ENCODE measurements at places on chromosomes 13 and 19.

GRCh38 chr19:42606660-42607351, 12.1 kb upstream of the CEACAM8 start:
- DNase-seq = peak; percentile 18

DNA sequence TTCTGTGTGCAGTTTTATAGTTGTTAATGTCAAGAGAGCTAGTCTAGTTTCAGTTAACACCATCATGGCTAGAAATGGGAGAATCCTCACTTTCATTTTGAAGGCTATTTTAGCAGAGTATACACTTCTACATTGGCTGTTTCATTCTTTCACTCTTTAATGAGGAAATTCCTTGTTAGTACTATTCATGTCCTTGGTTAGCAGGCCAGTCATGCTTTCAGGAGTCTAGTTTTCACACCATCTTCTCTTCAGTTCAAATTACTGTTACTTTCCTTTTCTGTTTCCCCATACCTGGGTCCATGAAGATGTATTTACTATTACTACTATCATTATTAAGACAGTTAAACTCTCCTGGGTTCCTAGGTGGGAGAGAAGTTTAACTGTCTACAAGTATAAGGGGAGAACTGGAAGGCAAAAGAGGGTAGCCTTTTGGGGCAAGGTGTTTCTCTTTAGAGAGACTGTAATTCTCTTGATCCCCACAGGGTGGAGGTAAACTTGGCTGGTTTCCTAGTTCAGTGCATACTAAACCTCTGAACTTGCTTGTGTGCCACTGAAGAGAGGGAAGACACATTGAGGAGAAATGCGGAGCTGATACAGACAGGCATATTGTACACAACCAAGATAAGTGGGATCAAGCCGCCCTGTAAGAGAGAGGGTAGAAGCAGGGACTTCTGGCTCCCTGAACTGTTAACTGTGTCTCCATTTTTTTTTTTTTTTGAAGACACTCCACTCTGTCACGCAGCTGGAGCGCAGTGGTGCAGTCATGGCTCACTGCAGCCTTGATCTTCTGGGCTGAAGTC, 41.3 kb upstream of the IGFL4 start:
- no peak for DNase-seq

GRCh38 chr19:1767464-1767933, 14.2 kb downstream of the ONECUT3 start:
- peak; percentile 36 for DNase-seq

GRCh38 chr13:78197231-78197630, 278.6 kb upstream of the EDNRB start:
- no peak for DNase-seq

DNA sequence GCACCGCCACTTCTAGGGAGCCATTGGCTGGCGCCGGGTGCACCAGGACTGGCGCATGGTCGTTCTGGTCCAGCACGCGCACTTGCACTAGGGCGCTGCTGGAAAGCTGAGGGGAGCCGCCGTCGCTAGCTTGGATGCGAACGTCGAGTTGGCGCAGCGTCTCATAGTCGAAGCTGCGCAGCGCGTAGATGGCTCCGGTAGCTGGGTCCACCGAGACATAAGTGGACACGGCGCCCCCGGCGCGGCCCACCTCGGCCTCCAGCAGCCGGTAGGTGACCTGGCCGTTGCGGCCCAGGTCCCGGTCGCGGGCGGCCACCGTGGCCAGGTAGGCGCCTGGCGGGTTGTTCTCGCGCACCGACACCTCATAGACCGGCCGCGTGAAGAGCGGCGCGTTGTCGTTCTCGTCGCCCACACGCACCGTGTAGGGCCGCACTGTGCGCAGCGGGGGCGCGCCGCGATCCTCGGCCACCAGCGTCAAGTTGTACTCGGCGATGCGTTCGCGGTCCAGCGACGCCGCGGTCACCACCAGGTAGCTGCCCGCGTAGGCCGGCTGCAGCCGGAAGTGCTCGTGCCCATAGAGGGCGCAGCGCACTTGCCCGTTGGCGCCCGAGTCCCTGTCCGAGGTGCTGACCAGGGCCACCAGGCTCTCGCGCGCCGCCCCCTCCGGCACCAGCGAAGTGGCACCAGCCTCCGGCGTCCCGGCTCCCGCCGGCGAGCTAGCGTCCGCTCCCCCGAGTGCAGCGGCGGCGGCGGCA, 1.7 kb downstream of the PCDH8 start:
- no peak for DNase-seq

DNA sequence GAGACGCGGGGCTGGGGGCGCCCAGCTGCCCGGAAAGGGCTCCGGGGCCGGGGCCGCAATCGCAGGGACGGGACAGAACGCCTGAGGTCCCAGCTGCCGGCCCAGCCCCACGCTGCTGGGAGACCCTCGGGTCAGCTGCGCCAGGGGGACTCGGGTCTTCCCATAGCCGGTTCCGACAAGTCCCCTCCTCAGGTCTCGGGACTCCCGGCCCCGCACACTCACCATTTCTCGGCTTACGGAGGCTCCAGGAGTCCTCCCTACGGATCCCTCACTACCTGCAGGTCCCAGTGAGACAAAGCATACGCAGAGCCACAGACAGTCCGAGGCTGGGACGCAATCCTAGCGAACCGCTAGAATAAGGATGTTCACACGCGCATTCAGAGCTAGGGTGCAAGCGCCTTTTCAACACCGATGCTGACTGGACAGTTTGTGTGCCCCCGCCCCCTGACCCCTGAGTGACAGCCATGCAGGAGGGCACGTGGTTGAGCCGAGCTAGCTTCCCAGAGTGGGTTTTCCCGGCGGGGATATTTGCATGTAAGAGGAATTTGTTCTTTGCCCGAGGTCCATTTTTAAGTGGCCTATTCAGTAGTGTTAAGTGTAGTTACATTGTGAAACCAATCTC, 13.6 kb downstream of the ZNF490 start:
- no peak for DNase-seq

GRCh38 chr13:80131204-80131603, 209.7 kb downstream of the SPRY2 start:
- no peak for DNase-seq

GRCh38 chr13:68908879-68909278, 1198.7 kb upstream of the ATXN8OS start:
- DNase-seq = no peak

GRCh38 chr13:85166891-85167290, 632.3 kb downstream of the SLITRK6 start:
- DNase-seq = no peak

DNA sequence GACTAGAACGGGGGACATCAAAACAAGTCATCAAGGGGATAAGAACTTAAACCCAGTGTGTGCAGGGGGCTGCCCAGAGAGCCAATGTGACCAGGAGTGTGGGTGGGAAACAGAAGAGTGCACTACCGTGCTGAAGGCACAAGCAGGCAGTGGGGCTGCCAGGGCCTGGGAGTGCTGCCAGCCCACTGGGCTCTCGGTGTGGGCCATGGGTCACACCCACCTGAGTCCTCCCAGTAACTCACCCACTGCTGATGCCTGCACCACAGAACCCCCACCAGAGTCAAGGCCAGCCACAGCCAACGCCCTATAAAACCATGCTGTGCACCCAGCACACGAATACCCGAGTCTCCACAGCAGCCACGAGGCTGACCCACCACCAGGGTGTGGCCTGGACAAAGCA, 8.5 kb downstream of the MED26 start:
- no peak for DNase-seq

DNA sequence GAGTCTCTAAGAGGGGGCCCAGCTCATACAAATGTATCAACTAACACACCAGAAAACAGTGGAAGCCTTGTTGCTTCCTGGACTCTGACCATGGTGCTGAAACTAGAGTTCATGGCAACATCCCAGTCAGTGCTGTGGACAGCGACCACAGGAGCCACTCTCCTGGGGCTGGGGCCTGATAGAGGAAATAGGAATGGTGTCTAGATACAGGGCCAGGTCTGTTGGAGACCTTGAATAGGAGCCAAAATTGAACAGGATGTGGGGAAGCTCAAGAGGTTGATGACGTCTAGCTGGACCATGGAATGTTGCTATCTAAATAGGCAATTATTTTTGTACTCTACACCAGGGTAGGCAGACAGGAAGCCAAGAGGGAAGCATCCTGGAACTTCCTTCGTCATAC, 21.7 kb downstream of the LILRB4 start:
- no peak for DNase-seq

DNA sequence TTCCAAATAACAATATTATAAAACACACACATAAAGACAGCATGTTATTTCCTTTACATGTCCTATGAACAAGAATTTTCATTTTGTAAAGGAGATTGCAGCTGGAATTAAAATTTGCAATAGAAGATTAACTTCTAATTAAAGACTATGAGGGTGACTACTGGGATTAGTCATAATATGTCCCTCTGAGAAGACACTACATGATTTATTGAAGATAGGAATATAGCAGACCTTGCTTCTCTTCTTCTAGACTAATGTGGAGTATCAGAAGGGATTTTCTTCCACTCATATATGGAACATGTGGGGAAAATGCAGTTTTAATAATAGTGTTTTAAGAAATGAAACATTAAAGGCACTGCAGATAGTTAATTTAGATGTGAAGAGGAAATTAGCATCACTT, 177.8 kb downstream of the NALCN start:
- DNase-seq = no peak

GRCh38 chr13:94813920-94814475, 101.7 kb upstream of the SOX21 start:
- DNase-seq = no peak

- DNase-seq = no peak
Measured at GRCh38 chr13:65414187-65414586, 1815.9 kb downstream of the PCDH9 start.

GRCh38 chr13:73514208-73514607, 455.4 kb downstream of the KLF5 start:
- no peak for DNase-seq

GRCh38 chr13:66780814-66781213, 449.3 kb downstream of the PCDH9 start:
- no peak for DNase-seq

- DNase-seq = no peak
Measured at GRCh38 chr13:72537395-72537780, 190.0 kb downstream of the MZT1 start.

- no peak for DNase-seq
Measured at GRCh38 chr13:41802684-41803444, 158.0 kb downstream of the VWA8 start.

DNA sequence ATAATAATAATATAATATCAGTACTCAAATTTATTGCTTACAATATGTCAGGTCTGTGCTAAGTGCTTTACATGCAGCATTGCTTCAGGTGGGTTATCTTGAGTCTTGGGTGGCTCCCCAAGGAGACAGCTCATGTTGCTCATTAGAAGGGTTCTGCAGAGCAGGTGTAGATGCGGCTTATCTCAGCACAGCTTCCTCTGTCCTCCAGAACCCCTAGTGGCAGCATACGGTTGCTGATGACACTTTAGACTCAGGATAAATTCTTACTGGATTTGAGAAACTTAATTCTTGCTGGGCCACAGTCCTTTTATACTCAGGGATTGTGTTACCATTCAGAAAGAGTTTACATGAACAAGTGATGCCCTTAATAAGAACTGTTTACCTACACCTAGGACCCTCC, 8.9 kb downstream of the COG3 start:
- DNase-seq = no peak

DNA sequence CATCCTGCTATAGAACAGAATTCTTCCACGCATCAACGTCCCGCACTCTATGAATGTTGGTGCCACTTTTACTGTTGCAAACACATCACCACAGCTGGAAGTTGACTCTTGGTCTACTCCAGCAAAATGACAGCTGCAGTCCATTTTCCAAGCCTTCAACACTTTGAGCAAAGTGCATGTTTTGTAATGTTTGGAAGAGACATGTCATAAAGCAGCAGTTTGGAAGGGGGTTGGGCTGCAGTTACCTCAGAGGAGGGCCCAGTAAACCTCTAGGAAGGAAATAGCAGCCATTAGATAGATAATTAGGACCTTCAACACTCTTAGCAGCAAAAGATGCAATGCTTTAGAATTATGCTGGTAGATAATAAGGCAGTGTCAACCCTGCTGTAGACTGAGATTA, 323.6 kb downstream of the TDRD3 start:
- no peak for DNase-seq

GRCh38 chr19:38657633-38658222, 10.3 kb downstream of the ACTN4 start:
- no peak for DNase-seq

- no peak for DNase-seq
Measured at GRCh38 chr13:112103961-112104880, 37.3 kb downstream of the SOX1 start.

GRCh38 chr13:98873377-98874028, 104.4 kb downstream of the DOCK9 start:
- DNase-seq = no peak

DNA sequence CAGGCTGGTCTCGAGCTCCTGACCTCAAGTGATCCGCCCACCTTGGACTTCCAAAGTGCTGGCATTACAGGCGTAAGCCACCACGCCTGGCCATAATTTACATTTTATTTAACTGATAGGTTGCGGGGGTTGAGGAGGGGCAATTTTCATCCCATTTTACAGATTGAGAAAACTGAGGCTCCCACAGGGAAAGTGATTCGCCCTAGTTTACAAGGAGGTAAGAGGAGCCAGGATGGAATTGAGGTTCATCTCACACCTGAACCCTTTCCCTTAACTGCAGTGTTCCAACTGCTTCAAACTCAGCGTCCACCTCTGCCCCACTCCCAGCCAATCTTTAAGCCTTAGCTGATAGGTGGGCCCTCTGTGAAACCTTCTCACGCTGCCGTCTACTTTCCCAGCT, 4.0 kb upstream of the NAPA start:
- no peak for DNase-seq

GRCh38 chr13:78659732-78660494, 958 bp upstream of the OBI1 start:
- no peak for DNase-seq

DNA sequence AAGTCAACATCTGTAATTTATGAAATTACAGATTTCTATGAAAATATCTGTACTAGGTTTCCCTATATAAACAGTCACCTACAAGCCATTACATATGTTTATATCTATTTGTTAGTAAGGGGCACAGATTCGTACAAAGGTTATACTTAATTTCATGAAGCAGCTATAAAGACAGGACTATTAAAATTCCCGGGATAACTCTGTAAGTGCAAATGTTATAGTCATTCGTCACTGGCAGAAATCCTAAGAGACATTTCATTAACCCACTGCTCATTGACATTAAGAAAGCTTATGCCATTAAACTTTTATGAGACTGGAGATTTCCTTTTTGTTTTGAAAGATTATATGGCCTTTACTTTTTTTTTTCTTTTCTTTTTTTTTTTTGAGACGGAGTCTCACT, 122.9 kb downstream of the MYO16 start:
- no peak for DNase-seq

DNA sequence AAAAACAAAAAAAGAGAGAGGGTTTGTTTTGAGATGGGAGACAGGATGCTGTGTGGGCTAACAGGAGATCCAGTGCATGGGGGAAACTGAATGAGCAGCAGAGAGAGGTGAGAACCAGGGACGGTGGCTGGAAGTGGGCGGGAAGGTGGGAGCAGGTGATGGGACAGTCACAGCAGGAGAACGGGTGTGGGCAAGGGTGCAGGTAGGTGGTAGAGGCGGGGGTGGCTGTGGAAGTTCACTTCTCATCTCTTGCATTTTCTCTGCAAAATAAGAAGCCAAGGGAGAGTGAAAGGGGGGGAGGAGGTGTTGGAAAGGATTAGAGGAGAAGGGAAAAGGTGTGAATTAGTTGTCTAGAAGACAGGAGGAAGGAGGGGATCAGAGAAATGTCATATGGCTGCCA, 21.9 kb downstream of the FBXO17 start:
- DNase-seq = no peak

- DNase-seq = no peak
Measured at GRCh38 chr13:47726394-47726793, 274.7 kb downstream of the SUCLA2 start.

All from T follicular helper cell (primary cell).